Heart right ventricle (tissue), 16 donors: ENCODE measurements at places on chromosomes 12 and 14. TPM values are rescaled to one million over a fixed set of nuclear protein-coding genes. Genes with fewer than 3 reads are reported as not detected.

Gene TAS2R10
- 0.37 TPM for polyA plus RNA-seq

GRCh38 chr12:92703786-92704185 lies 997 bp downstream of the PLEKHG7 start:
- DNase-seq = no peak

Gene TAS2R31
- 0.12 TPM for polyA plus RNA-seq

Gene RPL36AL
- 562 TPM for polyA plus RNA-seq

GRCh38 chr12:127539226-127539858 lies 727.6 kb upstream of the TMEM132C start:
- DNase-seq = no peak

DNA sequence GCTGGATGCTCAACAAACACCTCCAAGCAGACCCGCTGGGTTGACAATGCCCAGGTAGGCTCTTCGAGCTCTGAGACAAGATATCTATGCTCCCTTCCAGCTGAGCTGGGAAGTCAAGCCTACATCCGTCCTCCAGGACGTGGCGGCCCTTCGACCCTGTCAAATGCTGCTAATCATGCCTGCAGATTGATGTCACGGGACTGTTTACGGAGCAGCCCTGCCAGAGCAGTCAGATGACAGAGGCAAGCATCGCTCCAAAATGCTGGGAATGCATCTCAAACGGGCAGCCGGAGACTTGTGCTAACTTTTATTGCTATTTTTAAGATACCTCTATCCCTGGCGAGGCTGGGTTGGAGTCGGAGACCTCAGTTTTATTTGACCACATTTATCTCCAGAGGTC lies 139.2 kb downstream of the NTF3 start:
- DNase-seq = no peak

DNA sequence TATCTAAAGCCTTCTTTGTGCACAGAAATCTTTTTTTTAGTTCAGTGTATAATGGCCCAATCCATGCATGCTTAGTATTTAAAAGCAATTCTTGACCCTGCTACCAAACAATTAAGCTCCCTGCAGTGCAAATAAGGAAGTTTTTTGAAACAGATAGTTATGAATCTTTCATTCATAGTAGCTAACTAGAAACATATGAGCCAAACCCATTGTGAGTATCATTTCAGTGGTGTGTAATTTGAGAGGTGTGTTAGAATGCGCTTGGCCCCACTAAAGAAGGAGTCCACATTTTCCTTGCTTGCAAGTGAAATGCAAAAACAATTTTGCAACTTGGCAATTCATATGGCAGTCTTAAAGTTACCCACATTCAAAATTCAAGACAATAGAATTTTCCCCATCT lies 14.4 kb downstream of the EPS8 start:
- DNase-seq = no peak

Gene REP15
- 6.7 TPM for polyA plus RNA-seq

Gene TBX5
- polyA plus RNA-seq = 30.2 TPM

DNA sequence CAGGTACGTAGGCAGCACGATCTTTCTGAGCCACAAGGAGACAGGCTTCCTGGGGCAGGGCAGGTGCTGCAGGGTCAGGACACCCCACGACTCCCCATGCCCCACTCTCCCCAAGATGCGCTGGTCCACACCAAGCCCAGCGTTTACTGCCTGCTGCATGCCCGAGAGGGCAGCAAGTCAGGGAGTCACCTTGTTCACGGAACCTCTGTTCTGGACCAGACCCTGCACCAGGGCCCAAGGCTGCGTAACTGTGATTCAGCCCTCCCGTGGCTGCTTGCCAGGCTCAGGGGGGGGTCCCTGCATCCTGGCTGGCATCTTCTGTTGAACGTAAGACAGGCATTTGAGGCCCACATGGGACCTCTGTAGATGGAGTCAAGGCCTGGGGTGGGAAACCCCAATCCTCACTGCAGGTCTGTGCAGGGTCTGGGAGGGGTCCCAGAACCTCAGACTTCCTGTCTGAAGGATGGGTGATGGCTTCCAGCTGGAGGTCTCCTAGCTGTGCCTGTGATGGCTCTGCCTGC lies 228.6 kb upstream of the RTL1 start:
- DNase-seq = no peak

GRCh38 chr12:116982791-116983411 lies 72.2 kb downstream of the FBXW8 start:
- DNase-seq = no peak

DNA sequence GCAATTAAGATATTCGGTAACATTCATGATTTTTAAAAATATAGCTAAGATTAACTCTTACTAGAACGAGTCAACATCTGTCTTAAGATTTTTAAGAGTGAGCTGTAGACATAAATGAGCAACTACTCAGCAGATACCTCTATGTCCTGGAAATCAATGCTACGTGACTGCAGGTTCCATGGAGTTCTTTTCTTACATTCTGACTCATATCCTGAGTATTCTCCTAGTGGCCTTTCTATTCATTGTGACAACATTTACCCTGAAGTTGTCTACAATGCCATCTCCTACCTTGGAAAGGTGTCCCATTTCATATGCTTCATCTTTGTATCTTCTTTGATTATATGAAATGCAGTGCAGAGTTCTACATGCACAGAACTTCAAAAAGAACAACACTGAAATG lies 59.9 kb downstream of the PKP2 start:
- no peak for DNase-seq

GRCh38 chr12:69000074-69000473 lies 67.1 kb upstream of the CPM start:
- no peak for DNase-seq

DNA sequence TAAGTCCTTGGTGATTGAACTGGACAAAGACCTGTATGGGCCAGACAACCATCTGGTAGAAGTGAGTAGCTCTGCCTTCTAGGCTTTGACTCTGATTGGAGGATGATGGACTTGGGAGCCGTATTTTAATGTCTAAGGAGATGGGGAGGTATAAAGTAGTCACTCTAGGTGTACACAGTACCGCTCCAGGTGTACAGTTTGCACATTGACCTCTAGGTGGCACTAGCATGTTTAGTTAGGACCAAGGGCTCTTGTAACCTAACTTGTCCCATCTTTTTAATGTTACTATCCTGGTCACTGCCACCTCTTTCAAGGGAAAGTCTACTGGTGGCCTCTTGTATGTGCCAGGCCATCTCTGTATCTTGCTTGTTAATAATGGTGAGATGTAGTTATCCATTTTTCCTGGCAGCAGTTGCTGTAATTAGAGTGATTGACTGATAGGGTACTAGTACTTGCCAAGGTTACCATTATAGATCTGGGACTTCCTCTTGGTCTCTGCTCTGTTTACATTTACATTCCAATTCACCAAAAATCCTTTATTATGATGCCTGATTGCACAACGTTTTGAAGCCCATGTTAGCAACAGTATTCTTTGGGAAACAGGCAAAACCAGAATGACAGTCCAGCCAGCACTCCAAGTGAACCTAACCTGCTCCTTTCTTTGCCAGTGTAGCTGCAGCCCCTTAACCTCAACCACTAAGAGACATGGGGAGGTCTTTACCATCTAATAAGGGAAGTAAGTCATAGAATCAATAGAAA lies 3.6 kb downstream of the SMARCD1 start:
- DNase-seq = peak; percentile 41

- no peak for DNase-seq
Observed at GRCh38 chr12:132525833-132526455, 36.0 kb downstream of the FBRSL1 start.

Gene FAM181A
- polyA plus RNA-seq = not detected

DNA sequence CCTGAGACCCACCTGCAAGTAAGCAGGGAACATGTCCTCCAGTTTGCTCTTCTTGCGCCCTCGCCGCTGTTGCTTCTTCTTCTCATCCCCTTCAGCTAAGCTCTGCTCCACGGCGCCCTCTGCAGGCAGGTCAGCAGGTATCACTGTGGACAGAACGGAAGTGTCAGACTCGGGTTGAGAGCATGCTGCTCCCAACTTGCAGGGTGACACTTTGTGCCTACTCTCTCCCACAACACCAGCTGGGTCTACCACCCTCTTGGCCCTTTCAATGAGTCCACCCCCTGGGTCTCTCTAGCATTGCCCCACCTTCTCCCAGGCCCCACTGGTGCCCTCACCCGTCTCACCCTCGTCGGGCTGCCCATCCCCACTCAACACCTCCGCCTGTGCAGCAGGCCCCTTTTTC lies 16.7 kb downstream of the KMT2D start:
- DNase-seq = peak; percentile 73

- no peak for DNase-seq
Observed at GRCh38 chr12:112233242-112233641, 107.9 kb downstream of the TRAFD1 start.

Gene MYF5
- polyA plus RNA-seq = not detected

DNA sequence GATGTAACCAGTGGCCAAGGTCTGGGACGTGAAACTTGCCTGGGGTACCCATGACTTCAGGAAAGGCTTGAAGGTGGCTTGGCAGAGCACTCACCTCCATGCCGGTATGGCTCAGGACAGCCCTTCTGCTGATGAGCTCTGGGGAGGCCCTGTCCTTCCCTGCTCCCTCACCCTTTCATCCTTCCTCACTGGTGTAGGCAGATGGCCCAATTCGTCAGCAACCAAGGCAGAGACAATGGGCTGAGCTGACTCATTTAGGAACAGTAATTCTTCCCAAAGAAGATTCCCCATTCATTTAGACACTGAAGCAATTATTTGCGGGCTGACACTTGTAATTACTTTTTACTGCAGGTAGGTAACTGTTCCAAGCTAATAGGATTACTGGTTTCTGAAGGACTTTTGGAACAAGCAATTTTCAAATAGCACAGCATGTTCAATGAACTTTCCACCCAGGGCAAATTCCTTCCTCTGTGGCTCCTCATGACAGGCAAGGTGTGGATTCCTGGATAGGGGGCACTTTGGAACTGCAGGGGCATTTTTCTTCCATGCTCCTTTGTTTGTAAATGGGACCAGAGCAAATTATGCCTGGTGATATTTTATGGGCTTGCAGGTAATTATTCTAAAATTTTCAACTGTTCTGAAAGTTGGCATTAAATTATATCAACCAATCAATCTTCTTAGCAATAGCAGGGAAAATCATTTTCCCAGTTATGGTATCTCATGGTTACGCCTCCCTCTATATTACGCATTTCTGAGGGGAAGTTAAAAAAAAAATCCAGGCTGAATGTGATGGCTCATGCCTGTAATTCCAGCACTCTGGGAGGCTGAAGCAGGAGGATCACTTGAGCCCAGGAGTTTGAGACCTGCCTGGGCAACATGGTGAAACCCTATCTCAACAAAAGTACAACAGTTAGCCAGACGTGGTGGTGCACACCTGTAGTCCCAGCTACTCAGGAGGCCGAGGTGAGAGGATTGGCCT lies 24.1 kb upstream of the NRDE2 start:
- DNase-seq = no peak

DNA sequence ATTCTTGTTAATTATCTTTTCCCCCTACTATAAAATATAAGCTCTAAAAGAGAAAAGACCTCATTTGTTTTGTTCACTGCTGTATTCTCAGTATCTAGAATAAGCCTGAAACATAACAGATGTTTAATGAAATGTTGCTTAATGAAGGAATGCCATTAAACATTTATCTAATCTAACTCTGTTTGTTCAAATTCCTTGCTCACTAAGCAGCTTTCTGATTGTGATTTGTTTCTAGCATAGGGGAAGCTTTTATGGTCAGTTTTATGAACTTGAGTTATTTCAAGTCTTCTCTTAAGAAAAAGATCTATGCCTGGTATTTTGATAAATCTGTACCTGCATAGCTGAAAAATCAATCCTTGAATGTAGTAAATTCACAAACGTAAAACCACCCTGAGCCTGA lies 308.6 kb downstream of the CCDC91 start:
- DNase-seq = no peak

Gene DLGAP5
- 0.22 TPM for polyA plus RNA-seq

GRCh38 chr14:39102969-39103957 lies at the start of gene SEC23A:
SEC23A (minus strand) TSS chr14:39103235; CDS start chr14:39096118, 7,117 bp downstream.
- DNase-seq = peak; percentile 91

GRCh38 chr14:94770251-94770749 lies 387 bp upstream of the GSC start:
- DNase-seq = no peak

Gene SLC25A47
- not detected for polyA plus RNA-seq

Gene TC2N
- polyA plus RNA-seq = 1.8 TPM

DNA sequence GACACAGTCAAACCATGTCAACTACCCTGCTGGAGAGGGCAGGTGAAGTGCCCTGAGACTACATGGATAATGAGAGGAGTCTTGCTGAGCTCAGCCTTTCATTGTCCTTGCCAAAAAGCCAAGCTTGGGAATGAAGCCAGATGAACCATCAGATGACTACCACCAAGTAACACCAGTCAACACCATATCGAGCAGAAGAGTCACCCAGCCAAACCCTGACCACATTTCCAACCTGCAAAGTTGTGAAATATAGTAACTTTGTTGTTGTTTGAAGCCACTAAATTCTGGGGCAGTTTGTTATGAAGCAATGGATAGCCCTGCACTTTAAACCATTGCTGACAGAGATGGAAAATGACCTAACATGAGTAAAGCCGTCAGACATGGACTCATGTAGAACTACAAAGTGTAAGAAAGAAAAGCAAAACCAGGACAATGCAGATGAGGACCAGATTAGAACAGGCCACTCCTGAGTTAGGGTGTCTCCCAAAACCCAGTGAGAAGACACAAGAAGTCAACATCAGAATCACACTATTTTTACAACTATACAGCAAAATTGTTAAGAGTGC lies 12.5 kb upstream of the CRADD start:
- DNase-seq = no peak

- DNase-seq = no peak
Observed at GRCh38 chr12:115194448-115194847, 510.5 kb upstream of the TBX3 start.

GRCh38 chr12:98830657-98831056 lies 185.6 kb downstream of the APAF1 start:
- DNase-seq = no peak

- no peak for DNase-seq
Observed at GRCh38 chr12:31491841-31492598, 98.9 kb downstream of the DENND5B start.

Gene FAM186B
- polyA plus RNA-seq = 0.22 TPM

DNA sequence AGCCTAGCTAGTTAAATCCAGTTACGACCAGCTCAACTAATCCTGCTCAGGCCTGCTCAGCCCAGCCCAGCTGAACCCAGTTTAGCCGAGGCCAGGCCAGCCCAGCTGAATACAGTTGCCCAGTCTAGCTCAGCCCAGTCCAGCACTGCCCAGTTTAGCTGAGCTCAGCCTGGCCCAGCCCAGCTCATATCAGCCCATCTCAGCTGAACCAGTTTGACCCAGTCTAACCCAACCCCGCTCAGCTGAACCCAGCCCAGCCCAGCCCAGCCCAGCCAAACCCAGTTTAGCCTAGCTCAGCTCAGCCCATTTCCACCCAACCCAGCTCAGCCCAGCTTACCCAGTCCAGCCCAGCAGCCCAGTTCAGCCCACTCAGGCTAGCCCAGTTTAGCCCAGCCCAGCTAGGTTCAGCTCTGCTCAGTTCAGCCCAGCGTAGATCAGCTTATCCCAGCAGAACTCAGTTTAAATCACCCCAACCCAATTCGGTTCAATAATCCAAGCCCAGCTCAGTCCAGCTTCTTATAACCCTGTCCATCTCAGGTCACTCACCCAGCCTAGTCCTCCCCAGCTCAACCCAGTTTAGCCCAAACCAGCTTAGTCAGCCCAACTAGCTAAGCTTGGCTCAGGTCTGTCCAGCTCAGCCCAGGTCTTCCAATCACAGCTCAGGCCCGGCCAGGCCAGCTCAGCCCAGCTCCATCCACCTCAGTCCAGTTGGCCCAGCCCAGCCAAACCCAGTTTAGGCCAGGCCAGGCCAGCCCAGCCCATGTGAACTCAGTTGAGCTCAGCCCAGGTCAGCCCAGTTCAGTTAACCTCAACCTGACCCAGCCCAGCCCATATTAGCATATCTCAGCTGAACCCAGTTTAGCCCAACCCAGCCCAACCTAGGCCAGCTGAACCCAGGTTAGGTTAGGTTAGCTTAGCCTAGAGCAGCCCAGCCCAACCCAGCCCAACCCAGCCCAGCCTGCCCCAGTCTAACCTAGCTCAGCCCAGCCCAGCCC lies 76.7 kb downstream of the TMEM121 start:
- no peak for DNase-seq

- DNase-seq = no peak
Observed at GRCh38 chr12:51199366-51199945, 18.4 kb downstream of the POU6F1 start.
